ENCODE measurements at places on chromosomes 2 and 18.
A peak's percentile ranks its signal among the peaks of the same experiment; 100 is the strongest.

- no peak for DNase-seq
Measured at GRCh38 chr2:47015206-47015605, 99.6 kb upstream of the MCFD2 start.

- no peak for DNase-seq
Measured at GRCh38 chr2:237670641-237671040, 43.3 kb downstream of the LRRFIP1 start.

GRCh38 chr18:46071653-46072375, at the start of gene PSTPIP2:
TSS of gene PSTPIP2 (minus strand) at chr18:46072260. CDS start at chr18:46072188, 72 bp downstream.
- DNase-seq = no peak

DNA sequence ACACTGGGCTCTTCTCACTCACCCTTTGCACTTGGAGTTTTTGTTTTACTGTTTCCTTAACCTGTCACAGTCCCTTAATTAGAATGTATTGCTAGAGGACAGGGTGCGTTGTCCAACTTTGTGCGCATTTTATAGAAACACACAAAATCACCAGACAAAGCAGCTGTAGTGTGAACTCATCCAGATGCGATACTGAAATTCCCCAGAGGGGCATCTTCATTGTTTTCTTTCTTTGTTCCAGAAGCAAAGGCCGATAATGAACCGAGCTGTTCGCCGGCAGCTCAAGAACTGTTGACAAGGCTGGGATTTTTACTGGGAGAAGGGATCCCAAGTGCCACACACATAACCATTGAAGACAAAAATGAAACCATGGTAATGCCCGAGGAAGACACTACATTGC, 137.6 kb downstream of the WDSUB1 start:
- DNase-seq = no peak

DNA sequence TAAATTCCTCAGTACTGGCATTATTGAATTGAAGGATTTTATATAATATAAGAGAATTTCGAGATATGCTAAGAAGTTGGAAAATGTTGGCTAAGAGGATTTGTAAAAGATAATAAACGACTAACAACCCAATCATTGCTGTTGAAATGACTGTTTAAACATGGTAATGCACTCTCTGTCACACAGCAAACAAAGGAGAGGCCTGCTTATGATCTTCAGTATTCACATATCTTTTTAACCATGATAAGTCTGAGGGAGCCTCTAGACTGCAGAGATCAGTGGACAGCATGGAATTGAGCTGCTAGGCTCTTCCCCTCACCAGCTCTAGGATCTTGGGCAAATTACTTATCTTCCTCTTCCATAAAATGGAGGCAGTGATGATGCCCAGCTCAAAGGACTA, 2.7 kb downstream of the KCTD18 start:
- no peak for DNase-seq

DNA sequence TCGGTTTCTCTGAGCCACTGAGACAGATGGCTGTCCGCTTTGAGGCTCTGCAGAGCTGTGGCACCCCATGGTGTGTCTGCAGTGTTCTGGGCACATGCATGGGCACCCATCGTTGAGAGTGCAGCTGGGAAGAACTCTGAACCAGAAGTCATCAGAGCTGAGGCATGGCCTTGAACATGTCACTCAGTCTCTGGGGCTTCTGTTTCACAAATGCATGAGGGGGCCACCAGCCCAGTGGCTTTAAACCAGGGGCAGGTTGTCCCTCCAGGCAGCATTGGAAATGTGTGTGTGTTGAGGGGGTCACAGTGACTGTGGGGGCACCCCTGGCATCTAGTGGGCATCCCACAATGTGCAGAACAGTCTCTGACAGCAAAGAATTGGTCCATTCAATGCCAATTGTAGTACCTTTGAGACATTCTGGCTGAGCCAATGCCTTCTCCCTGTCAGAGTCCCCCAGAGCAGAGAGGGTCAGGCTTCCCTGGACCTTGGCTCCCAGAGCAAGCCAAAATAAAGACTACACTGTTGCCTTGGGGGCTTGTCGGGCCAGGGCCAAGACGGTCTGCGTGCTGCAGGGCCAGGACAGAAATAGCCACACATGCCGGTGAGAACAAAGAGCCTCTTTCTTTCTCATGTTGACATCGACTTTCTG, 9.3 kb upstream of the PSMD1 start:
- DNase-seq = no peak

GRCh38 chr2:231464576-231465540, 574 bp upstream of the NCL start:
- DNase-seq = peak; percentile 98

DNA sequence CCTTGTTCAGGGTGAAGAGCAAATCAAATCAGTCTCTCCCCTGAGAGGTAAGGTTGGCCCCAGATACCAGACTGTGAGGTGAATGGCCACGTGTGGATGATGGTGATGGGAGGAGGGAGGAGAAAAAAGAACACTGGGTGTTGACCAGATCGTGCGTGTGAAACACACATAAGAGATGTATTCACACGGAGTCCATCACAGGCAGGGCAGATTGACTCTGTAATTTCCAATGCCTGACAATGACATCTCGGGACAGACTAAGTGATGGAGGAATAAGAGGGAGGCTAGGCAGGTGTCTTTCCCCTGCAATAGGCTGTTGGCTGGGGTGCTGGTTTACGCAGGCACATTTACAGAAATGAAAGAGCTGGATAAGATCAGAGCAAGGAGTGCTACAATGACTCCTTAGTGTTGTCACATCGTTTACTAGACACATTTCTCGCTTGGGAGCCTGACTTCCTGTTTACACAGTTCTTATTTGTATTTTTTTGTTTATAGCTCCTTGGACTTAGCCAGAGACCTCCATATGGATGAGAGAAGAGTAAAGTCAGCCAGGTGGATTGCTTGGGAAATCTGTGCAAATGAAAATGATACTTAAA, 43.1 kb downstream of the CPO start:
- no peak for DNase-seq

- peak; percentile 20 for DNase-seq
Measured at GRCh38 chr2:85327160-85327821, 498 bp downstream of the TGOLN2 start.

DNA sequence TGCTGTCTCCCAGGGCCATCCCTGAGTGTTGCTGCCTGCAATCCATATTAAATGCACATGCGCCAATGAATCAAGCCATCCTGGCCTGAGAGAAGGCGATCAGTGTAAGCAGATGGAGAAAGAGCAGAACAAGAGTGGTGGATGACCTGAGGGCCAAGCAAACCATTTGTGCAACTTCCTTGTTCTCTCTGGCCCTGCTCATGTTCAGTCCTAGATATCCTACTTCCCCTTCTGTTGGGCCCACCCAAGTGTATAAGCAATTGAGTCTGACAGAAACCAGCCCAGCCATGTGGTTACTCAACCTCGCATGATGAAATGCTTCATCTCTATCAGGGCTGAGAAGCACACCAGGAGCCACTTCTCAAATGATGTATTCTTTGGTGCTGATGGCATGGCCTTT, 383.1 kb upstream of the ID2 start:
- no peak for DNase-seq

DNA sequence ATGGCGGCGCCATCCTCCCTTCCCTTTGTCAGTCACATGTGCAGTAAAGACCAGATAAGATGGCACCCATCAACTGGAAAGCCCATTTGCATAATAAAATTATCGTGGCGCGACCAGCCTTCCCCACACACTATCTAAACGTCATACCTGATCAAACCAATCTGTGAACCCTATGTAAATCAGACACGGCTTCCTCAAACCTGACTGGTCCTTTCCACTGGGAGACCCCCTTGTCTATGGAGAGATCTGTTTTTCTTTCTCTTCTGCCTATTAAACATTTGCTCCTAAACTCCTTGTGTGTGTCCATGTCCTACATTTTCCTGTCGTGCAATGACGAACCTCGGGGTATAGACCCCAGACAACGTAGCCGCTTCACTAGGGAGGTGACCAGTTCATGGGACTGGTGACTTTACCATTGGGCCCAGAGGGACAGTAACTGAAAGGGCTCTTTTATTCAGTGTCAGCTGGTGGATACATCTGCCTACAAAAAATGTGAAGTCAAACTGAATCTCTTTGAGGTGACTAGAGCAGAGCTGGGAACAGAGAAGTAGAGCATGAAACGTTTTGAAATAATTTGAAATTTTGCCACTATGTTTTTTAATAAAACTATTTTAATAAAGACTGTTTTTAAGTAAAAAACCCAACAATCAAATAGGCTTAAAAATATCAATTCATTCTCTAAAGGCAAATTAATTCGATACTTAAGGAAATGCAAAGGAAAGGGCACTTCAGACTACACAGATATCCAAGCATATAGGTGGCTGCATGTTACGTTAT, 87.5 kb downstream of the SOCS6 start:
- no peak for DNase-seq

DNA sequence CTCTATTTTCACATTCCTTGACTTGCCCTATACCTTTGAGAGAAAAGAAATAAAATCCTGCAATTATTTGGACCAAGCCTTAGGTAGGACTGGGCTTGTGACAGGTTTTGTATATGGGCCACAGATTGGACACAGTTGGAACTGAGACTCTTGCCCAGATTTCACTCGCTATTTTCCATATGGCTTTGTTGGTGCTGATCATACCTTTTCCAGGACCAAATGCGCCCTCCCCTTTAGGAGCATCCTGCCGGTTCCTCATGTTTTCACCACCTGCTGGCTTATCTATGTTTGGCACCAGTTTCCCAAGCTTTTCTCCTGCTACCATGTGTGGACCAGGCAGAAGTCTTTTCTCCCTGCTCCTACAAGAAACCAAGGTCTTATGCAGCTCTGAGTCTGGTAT, 494.9 kb downstream of the EPHA4 start:
- DNase-seq = no peak

GRCh38 chr2:191625016-191625415, 52.9 kb upstream of the NABP1 start:
- peak; percentile 10 for DNase-seq

GRCh38 chr2:234107861-234108260, 57.4 kb downstream of the SPP2 start:
- DNase-seq = no peak

All from stimulated activated CD8-positive, alpha-beta memory T cell treated with anti-CD3 and anti-CD28 coated beads, Interleukin-2, amount 100 ng/mL, for 1 hour (primary cell).